ENCODE measurements at places on chromosomes 1 and 21.

DNA sequence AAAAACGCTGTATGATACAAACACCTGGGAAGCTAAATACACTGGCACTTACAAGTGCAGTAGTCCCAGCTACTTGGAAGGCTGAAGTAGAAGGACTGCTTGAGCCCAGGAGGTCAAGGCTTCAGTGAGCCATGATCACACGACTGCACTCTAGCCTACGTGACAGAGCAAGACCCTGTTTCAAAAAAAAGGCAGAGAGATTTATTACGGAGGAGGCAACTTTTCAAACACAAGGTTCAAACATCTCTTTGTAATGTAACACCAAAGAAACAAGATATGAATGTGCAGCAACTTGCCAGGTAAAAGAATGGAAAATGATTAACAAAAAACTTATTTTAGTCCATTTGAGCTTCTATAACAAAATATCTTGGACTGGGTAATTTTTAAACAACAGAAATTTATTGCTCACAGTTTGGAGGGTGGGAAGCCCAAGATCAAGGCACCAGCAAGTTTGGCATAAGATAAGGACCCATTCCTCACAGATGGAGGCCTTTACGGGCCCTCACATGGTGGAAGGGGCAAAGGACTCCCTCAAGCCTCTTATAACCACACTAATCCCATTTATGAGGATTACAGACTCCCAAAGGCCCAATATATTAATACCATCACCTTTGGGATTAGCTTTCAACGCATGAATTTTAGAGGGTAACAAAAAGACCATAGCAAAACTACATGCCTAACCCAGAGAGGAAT, 73.3 kb downstream of the EVI5 start:
- DNase-seq = peak; percentile 47

- no peak for DNase-seq
These were observed 110.3 kb downstream of the KCNN3 start for GRCh38 chr1:154759793-154760192.

DNA sequence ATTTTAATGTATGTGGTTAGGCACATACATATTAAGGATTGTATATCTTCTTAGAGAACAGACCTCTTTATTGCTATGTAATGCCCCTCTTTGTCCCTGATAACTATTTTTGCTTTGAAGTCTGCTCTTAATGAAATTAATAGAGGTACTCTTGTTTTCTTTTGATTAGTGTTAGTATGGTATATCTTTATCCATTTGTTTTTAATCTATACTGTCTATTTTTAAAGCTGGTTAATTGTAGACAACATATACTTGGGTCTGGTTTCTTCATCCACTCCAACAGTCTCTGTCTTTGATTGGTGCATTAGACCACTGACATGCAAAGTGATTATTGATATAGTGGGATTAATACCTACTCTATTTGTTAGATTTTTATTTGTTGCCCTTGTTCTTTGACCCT, 36.0 kb downstream of the LEPR start:
- DNase-seq = no peak

- DNase-seq = no peak
These were observed 38.0 kb downstream of the ERG start for GRCh38 chr21:38460171-38460742.

- DNase-seq = peak; percentile 8
These were observed 156.6 kb downstream of the GREM2 start for GRCh38 chr1:240455228-240455821.

DNA sequence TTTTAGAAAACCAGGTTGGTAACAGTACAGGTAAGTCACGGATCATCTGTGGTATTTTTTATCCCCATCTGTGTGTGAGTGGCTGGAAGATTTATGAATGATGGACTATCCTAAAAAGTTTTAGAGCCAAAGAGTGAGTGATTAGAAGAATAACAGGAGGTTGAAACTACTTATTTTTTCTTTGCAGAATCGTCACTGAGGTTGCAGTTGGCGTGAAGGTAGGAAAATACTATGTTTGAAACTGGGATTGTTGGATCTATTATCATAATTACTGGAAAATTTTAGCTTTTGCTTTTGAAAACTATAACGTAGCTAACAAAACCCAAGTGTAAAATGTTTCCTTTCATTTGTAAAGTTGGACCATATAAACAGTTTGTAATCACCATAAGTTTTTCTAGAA, 1.8 kb downstream of the PTBP2 start:
- no peak for DNase-seq

- peak; percentile 75 for DNase-seq
These were observed 7.2 kb upstream of the FBXO28 start for GRCh38 chr1:224106568-224107281.

- peak; percentile 17 for DNase-seq
These were observed 101.5 kb upstream of the TLR5 start for GRCh38 chr1:223244366-223245103.

GRCh38 chr21:37064841-37065240, 8.0 kb downstream of the PIGP start:
- DNase-seq = no peak

DNA sequence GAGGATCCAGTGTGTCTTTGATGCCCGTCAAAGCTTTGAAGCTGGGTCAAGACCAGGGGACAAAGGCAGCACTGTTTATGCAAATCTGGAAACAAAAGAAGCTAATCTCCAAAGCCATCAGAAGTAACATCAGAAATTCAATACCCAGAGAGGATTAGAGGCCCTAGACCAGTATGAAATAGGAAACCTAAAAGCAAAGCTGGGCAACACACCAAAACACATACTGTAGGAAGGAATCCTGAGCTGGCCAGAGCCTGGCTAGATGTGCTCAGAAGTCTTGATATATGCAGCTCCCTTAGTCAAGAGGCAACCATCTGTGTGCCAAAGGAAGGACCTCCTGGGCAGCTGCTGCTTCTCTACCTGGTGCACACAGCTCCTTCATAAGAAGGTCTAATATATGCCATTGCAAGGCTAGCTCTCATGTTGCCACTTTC, 12.3 kb downstream of the COLGALT2 start:
- peak; percentile 88 for DNase-seq

GRCh38 chr1:234170622-234171021, 202.6 kb upstream of the COA6 start:
- no peak for DNase-seq

DNA sequence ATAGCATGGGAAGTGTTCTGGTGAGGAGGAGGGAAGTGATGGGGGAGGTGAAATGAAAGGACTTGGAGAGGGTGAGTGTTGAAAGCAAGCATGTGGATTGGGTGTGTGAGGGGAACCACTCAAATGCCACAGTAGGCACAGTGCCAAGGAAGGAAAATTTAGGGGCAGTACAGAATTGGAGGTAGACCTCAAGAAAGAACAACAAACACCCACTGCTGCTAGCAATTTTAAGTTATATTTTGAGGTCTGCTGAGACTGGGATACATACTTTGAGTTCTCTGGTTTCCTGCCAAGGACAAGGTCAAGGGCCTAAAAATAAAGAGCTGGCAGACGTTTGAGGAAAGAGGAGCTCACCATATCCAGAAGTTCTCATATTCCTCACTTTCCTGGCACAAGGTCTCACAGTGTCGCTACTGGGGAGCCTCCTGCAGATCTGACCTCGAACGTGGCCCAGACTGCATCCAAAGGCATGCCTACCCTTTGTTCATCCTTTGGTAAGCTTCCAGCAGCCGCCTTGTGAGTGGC, 104.0 kb downstream of the BRINP2 start:
- DNase-seq = no peak

- no peak for DNase-seq
These were observed 403.7 kb upstream of the B3GALT2 start for GRCh38 chr1:193590102-193590501.

DNA sequence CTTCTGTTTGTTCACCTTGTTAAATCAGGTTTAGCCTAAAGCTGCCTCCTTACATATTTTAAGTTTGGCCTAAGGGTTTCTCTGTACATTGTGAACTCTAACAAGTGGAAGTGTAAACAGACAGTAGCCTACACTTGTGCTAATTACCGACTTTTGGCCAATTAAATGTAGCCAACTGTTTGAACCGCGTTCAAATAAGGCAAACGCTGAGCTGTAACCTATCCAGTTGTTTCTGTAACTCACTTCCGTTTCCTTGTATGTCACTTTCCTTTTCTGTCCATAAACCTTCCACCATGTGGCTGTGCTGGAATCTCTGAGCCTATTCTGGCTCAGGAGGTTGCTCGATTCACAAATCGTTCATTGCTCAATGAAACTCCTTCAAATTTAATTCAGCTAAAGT, 8.0 kb upstream of the FCAMR start:
- no peak for DNase-seq

DNA sequence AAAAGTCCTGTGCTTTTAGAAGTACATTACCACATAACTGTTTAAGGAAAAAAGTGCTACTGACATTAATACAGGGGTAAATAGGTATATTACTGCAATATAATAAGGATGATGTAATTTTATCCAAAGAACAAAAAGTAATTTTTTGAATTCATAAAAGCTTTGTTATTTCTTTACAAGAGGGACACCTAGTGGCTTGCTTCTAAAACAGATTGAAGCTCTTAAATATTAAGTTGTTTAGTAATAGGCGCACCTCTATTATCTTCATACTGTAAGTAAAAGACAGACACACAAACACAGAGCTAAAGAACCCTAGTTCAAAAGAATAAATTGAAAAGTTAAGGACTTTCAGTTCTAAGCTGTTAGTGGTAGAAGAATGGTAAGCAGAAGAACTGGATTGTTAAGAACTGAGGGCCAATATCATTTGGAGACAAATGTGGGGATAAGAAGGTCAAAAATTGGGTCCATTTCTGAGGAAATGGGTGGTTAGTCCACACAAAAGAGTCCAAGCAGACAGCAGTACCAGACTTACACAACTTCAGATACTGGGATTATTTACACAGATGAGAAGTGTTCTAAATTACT, 15.4 kb downstream of the ZNHIT6 start:
- peak; percentile 47 for DNase-seq

- DNase-seq = peak; percentile 19
These were observed 14.8 kb downstream of the IL6R start for GRCh38 chr1:154419620-154420571.

- DNase-seq = no peak
These were observed 3.0 kb downstream of the TFF1 start for GRCh38 chr21:42363312-42363711.

- no peak for DNase-seq
These were observed 78.3 kb downstream of the NPHP4 start for GRCh38 chr1:5913876-5914275.

GRCh38 chr1:167631936-167632614, 2.0 kb downstream of the RCSD1 start:
- no peak for DNase-seq

DNA sequence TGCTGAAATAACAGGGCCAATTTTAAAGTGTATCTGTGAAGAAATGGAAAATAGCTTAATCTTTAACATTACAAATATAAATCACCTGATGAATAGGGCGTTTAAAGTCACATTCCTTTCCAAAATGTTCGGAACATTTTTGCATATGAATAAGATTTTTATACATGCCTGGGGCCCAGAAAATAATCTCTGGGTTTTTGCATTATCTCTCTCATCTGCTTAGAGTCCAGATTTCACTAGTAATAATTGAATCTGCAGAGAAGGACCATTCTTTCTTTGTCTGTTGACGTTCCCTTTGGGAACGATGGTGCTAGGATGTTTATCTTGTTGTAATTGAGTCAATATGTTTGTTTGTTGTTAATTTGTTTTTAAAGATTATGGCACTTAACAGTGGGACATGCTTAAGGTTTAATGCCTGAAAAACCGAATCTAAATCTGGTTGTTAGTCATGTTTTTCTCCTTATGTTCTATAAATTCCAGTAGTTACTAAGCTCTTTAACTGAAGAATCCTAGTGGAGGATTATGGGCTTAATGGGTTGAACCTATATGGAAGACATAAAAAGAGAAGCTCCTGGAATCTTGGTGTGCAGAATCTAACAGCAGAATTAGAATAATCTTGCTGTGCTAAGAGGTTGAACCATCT, 140.6 kb downstream of the VPS13D start:
- DNase-seq = no peak

DNA sequence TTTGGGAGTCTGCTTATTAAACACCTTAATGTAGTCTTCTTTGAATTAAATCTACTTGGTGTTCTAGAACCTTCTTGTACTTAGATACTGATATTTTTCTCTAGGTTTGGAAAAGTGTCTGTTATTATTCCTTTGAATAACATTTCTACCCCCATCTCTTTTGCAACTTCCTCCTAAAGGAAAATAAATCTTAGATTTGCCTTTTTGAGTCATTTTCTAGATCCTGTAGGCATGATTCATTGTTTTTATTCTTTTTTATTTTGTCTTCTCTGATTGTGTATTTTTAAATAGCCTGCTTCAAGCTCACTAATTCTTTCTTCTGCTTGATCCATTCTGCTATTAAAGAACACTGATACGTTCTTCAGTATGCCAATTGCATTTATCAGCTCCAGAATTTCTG, 155.9 kb upstream of the NEGR1 start:
- DNase-seq = no peak

GRCh38 chr1:25661043-25661815, 44.6 kb downstream of the MAN1C1 start:
- no peak for DNase-seq

DNA sequence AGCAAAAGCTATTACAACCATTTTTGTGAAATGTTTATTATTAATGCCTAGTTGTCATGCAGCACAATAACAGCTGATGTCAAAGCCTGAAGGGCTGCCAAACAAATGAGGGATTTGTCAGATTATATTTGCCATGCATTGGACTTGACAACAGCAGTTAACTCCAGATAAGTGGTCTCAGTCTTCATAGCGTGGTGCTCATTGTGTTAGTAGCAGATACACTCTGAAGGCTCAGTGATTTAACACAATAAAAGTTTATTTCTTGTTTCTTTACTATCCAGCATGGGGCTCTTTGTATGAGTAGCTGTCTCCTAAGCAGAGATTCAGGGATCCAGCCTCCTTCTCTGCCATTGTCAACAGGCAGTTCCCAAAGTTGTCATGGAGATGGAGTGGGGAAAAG, 76.0 kb upstream of the PTGFRN start:
- DNase-seq = no peak
